ENCODE measurements at places on chromosomes 5 and 9. TPM values are rescaled to one million over a fixed set of nuclear protein-coding genes. Genes with fewer than 3 reads are reported as not detected.

NR4A3 gene
- total RNA-seq: 1.3 TPM

DNAI1 gene
- not detected for total RNA-seq

FRRS1L gene
- total RNA-seq: 0.13 TPM

SHB gene
- total RNA-seq: 16.5 TPM

PRDM9 gene
- not detected for total RNA-seq

LHX6 gene
- 1.0 TPM for total RNA-seq

POU5F2 gene
- total RNA-seq: 0.13 TPM

SLC25A51 gene
- total RNA-seq: 33.7 TPM

KCNT1 gene
- not detected for total RNA-seq

SPATA31C2 gene
- total RNA-seq: not detected

ANKRD55 gene
- total RNA-seq: 0.40 TPM

C5 gene
- total RNA-seq: 0.80 TPM

PIP5K1B gene
- not detected for total RNA-seq

FBP2 gene
- total RNA-seq: not detected

NPR3 gene
- 2.7 TPM for total RNA-seq

PTGES gene
- 47.7 TPM for total RNA-seq

STPG3 gene
- not detected for total RNA-seq

KIF24 gene
- total RNA-seq: 2.5 TPM

CXCL14 gene
- total RNA-seq: not detected

NPM1 gene
- total RNA-seq: 2,329 TPM

FOXD4L5 gene
- not detected for total RNA-seq

DND1 gene
- 0.26 TPM for total RNA-seq

LRRC70 gene
- 0.24 TPM for total RNA-seq

CCL27 gene
- total RNA-seq: not detected

TRIP13 gene
- total RNA-seq: 6.1 TPM

FAM174A gene
- 24.4 TPM for total RNA-seq

Measured in epithelial cell of alveolus of lung (primary cell).